ENCODE measurements at places on chromosomes 3 and 15. TPM values are rescaled to one million over a fixed set of nuclear protein-coding genes. Genes with fewer than 3 reads are reported as not detected.

GRCh38 chr3:115658032-115658336 lies 34.7 kb downstream of the GAP43 start:
- no peak for DNase-seq

- no peak for DNase-seq
Observed at GRCh38 chr3:178103140-178103539, 433.1 kb upstream of the KCNMB2 start.

GRCh38 chr3:165805946-165806561 lies 31.2 kb downstream of the BCHE start:
- no peak for DNase-seq

DNA sequence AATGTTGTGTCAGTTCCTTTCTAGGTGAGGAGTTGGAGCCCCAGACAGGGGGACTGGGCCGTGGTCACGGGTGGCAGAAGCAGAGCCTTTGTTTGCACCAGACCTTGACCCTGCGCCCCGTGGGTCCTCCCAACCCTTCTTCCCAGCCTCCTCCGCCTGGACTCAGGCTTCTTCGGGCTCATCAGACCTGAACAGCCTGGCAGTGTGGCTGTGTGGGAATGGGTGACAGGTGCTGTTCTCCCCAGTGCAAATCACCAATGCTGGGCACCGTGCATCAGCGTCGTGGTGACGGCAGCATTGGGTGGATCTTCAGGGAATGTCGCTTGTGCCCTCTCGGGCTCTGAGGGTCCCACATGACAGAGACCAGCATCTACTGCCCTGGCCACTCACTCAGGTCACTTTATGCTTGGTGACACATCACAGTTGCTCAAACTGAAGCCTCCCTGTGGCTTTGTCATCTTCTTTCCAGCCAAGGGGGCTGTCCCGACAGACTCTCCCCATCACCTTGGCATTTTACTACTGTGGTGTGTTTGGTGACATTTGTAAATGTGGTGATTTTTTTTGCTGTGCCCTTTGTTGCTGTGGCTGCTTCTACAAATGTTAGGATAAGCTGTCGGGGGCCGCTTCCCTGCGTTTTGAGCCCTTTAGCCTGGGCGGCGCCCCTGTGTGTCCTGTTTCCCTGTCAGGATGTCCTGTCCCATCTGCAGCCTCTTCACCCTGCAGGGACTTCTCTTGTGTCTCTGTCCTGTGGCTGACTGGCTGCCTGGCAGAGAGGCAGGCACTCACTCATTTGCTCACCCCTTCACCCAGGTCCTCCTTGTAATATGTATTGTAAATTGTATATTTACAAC lies 14.5 kb downstream of the APBA2 start:
- no peak for DNase-seq

GRCh38 chr3:38805765-38806386 lies 10.1 kb downstream of the SCN10A start:
- peak; percentile 18 for DNase-seq

GRCh38 chr3:61807865-61808276 lies 246.5 kb downstream of the PTPRG start:
- no peak for DNase-seq

- DNase-seq, result no peak
Observed at GRCh38 chr15:80474224-80475215, 70.3 kb downstream of the ARNT2 start.

GRCh38 chr3:31448035-31448881 lies 84.5 kb upstream of the STT3B start:
- DNase-seq, result peak; percentile 35

DNA sequence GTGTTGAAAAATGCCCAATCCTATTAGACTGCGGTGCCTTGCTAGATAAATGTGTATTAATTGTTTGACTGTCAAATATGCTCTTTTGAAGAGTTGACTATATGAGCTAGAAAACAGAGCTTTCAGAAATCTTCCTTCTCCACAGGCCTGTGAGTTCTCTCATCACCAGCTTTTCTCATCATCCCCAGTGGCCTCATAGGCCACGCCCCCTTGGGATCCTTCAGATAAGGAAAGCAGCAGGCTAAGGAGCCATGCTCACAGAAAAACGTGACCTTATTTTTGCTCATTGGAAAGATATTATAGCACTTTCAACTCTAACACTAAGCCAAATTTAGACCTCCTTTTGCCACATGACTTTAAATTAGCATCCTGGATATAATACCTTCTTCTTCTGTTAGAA lies 514.4 kb upstream of the ARRDC4 start:
- no peak for DNase-seq

DNA sequence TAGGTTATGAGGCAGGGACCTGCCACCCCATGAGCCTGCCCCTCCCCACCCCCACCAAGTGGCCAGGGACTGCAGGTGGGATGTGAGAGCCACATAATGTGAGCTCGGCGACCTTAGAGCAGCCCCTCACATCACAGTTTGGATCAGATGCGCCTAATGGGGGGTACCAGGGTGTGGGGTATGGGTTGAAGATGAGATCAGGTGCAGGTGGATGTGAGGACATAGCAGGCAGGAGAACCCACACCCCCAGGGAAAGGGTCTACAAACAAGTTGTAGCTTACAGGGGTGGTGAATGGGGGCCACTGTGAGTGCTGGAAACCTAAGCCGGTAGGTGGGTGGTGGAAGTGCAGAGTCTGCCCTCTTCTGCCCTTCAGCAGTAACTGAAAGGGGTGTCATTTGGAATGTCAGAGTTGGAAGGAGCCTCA lies 94.0 kb downstream of the CORO2B start:
- DNase-seq, result no peak

DNA sequence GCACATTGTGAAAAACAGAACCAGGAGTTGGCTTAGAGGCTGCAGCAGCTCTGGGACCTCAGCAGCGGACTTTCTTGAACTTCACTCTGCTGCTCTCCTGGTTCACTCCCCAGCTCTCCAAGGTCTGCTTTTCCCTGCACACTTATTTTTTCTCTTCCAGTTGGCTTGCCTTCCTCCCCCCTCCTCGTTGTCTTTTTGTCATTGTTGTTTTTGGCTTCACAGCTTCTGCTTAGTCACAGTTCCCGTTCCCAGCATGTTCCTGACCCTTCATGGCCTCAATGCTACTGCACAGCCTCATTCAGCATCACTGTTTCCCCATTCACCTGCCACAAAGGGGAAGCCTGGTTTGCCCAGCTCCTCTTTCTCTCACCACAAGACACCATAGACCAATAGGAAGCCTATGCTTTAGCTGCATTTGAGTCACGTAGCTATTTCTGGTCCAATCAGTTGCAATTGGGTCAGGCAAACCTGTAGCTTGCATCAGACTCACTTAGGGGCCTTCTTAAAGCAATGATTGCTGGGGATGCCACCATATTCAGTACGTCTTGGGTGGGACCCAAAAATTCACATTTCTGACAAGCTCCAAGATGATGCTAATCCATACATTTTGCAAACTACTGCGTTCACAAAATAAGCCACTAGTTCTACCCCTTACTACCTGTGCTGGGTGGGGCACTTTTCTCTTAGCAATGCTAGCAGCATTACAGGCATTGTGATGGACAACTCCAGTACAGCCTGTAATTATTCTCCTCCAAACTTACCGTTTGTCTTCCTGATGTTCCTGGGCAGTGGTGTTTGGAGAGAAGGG lies 7.8 kb upstream of the SUMF1 start:
- DNase-seq, result no peak

GRCh38 chr3:19877656-19878055 lies 56.4 kb downstream of the EFHB start:
- no peak for DNase-seq

GRCh38 chr3:29649815-29650547 lies 369.1 kb downstream of the RBMS3 start:
- DNase-seq, result peak; percentile 11

DNA sequence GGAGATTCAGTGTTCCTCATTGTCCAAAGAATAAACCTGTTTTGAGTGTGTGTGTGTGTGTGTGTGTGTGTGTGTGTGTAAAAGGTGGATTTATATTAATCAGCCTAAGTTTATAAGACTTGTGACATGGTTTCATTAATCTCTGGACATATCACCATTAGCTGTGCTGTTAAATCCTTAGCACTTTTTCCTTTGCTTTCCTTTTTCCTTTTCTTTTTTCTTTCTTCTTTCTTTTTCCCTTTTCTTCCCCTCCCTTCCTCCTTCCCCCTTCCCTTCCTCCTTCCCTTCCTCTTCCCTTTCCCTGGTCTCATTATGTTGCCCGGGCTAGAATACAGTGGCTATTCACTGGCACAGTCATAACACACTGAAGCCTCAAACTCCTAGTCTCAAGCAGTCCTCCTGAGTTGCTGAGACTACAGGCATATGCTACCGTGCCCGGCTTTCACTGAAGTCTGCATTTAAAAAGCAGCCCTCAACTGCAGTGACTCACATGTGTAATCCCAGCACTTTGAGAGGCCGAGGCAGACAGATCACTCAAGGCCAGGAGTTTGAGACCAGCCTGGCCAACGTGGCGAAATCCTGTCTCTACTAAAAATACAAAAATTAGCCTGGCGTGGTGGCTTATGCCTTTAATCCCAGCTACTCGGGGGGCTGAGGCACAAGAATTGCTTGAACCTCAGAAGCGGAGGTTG lies 28.6 kb upstream of the ITPKA start:
- DNase-seq, result no peak

- no peak for DNase-seq
Observed at GRCh38 chr3:32819551-32820348, 2.0 kb downstream of the TRIM71 start.

DNA sequence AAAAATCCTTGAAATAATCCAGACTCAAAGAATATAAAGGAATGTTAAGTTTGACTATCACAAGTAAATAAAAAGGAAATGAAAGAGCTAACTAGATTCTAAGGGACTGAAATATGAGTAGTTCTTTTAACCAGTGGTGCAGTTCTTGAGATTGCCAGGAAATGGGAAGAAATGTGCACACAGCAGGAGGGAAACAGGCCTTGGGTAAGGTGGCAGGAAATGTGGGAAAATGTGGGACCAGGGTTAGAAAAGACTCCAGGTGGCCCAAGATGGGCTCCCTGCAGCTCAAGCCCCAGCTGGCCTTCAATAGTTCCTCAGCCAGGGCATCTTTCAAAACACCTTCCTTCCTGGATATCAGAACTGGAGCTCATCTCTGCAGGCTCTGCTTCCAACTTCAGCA lies 181.3 kb downstream of the ISL2 start:
- no peak for DNase-seq

DNA sequence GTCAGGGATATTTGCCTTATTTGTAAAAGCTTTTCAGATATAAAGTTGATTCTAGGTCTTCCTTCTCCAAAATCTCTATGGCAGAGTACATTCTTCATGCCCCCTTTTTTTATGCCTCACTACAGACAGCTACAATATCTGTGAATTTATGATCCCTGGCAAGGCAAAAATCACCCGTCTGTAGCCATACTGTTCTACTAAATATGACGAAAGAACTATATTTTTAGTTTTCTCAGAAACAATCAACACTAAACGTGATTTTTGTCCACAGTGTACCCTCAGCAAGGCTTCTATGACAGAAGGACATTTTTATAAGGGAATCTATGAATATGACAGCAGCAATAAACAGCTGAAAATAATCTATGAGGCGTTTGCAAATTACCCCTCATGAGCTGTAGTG lies 12.7 kb downstream of the LRTM1 start:
- no peak for DNase-seq

DNA sequence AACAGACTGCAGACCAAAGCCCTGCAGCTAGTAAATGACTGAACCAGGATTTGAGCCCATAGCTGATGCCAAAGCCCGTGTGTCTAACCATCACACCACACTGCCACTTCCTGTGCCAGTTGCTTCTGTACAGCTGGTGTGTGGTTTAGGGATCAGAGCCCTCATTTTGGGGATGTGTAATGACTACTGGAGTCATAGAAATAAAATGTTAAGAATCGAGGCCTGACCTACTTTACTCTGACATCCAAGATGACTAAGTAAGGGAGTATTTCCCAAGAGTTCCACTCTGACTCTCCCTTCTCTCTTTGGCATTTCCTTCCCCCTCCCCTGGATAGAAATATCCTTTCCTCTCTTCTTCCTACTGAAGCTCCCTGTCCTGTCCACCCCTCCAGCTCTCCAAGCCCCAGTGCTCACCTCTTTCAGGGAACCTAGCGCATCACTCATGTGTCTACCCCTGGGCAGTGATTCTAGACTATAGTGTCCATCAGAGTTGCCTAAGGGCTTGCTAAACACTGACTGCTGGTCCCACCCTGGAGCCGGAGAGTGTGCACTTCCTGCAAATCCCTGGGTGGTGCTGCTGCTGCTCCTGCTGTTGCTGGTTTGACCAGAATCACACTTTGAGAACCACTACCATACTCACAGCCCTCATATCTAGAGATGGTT lies 53.8 kb downstream of the MGLL start:
- no peak for DNase-seq

Gene ZNF774
- 22.5 TPM for total RNA-seq

Gene MED12L
- under 0.01 TPM for total RNA-seq

Gene SEMA5B
- not detected for total RNA-seq

Gene FEZF2
- not detected for total RNA-seq

Gene SST
- total RNA-seq, result not detected
